ENCODE measurements at places on chromosomes 4 and X.
A peak's percentile ranks its signal among the peaks of the same experiment; 100 is the strongest.

GRCh38 chr4:15765910-15766697 is 12.0 kb upstream of the CD38 start:
- no peak for DNase-seq

GRCh38 chr4:182549356-182549755 is 306.2 kb downstream of the TENM3 start:
- DNase-seq, result no peak

DNA sequence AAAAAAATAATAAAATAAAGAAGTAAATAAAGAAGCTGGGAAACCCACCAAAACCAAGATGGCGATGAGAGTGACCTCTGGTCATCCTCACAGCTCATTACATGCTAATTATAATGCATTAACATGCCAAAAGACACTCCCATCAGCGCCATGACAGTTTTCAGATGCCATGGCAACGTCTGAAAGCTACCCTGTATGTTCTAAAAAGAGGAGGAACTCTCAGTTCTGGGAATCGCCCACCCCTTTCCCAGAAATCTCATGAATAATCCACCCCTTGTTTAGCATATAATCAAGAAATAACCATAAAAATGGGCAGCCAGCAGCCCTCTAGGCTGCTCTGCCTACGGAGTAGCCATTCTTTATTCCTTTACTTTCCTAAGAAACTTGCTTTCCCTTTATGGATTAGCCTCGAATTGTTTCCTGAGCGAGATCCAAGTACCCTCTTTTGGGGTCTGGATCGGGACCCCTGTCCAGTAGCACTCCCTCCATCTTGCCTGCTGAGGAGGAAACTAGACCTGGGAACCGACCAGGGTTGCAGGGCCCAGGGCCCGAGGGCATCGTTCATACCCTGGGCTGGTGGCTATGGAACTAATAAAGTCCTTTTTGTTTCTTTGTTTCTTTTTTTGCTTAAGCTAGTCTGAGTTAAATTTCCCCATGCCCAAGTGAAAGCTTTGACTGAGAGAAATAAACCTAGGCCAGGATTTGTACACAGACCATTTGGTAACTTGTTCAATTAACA is 30.9 kb downstream of the HTT-AS start:
- no peak for DNase-seq

GRCh38 chr4:41081847-41082246 is 132.5 kb downstream of the APBB2 start:
- no peak for DNase-seq

DNA sequence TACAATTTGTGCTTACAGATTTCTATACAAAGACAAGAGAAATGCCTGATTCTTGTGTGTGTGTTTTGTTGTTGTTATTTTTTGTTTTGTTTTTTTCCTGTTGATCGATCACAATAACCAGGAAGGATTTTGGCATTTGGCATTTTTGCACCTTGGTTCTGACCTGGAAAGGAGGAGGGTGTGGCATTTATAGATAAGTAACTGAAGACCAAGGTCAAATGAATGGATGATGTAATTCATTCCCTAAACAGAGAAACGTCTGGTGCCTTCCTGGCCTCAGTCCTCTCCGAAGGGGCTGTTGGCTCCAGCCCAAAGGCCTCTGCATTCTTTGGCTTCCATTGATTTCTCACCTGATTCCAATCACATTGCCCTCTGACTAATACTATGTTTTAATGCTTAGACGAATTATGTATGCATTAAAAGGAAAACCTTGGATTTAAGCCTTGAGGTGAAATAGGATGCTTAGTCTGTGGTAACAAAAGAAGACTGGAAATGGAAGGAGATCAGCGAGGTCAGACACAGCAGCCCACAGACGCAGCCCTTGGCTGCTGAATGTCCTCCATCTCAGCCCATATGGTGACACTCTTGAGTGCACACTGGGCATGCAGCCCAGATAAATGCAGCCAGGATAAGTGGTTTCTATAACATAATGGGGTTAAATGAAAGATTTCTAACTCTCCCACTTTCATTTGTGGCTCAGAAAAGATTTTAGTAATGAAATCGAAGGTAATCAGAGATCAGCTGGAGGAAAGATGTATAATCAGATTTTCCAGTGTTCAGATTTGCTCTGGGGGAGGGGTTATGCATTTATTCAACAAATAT is 60.5 kb upstream of the TRIM2 start:
- peak; percentile 27 for DNase-seq

- no peak for DNase-seq
Observed at GRCh38 chrX:120781403-120781802, 94.3 kb downstream of the CT47B1 start.

DNA sequence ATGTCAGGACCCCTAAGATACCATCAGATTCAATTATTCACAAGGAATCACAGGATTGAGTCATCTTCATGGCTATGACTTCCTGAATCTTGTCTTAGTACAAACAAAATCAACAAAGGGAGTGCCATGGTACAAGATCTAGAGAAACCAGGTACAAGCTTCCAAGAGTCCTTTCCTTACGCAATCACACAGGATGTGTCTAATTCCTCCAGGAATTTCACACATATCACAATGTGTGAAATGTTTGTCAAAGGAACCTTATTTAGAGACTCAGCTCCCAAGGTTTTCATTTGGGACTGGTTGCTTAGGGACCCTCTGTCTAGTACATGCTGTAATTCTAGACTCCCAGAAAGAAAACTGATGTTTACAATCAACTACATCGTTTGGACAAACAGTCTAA is 83.0 kb downstream of the MAB21L2 start:
- DNase-seq, result no peak

- no peak for DNase-seq
Observed at GRCh38 chr4:1412376-1413203, 6.3 kb upstream of the NKX1-1 start.

- DNase-seq, result no peak
Observed at GRCh38 chr4:172392741-172393140, 579.5 kb downstream of the GALNTL6 start.

All from glutamatergic neuron (in vitro differentiated cells).